Mucosa of gallbladder (tissue), 1 donor: ENCODE measurements at places on chromosomes 16 and 17.

- no peak for DNase-seq
Observed at GRCh38 chr16:8380311-8380710, 210.0 kb downstream of the TMEM114 start.

DNA sequence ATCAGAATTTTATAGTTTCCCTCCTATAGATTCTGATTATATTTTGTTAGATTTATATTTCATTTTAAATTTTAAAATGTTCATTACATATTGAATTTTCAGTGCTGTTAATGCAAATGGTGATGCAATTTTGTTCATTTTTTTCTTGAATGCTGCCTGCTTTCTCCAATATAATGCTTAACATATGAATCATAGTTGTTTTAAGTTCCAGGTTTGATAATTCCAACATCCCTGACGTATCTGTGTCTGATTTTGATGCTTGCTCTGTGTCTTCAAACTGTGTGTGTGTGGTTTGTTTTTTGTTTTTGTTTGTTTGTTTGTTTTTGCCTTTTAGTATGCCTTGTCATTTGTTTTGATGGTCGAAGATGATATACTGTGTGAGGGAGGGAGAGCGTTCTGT lies 134.7 kb upstream of the ELAC2 start:
- DNase-seq, result no peak

GRCh38 chr17:57396511-57396921 lies 140.2 kb downstream of the MSI2 start:
- DNase-seq, result no peak

DNA sequence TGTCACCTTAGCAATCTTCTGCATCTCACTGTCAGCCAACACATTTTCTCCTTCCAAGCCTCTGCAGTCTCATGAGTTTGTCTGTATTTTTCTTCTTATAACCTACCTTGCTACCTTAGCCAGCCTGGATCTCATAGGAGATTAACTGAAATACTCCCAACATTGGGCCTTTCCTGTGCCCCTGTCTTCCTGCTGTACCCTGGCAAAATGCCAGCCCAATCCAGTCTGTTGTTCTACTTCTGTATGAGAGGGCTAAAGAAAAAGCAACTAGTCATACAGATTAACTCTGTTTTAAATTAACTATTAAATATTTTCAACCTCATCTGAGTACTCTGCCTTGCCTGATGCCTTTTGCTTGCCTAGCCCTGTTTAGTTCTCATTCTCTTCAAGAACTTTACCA lies 18.4 kb downstream of the GOSR1 start:
- no peak for DNase-seq

DNA sequence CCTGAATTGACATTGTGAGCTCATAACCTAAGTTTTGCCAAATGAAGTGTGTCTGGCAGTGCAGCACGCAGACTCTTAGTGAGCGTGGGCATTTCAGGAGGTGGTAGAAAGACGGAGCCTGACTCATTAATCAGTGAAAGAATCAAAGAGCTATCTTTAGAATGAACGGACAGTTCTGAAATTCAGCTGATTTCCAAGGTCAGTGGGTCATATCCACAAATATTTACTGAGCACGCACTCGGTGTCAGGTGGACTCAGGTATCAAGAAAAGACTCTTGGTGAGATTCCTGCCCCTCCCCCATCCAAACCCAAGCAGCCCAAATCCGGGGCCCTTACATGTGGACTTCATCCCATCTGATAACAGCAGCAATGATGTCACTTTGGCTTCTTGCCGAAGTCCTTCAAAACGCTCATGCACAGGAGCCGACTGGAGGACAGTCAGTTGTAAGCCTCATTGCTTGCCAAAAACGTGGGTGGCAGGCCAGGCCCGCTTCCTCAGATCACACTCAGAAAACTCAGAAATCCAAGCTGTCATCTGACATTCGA lies 185.8 kb downstream of the HS3ST3A1 start:
- DNase-seq, result peak; percentile 92

DNA sequence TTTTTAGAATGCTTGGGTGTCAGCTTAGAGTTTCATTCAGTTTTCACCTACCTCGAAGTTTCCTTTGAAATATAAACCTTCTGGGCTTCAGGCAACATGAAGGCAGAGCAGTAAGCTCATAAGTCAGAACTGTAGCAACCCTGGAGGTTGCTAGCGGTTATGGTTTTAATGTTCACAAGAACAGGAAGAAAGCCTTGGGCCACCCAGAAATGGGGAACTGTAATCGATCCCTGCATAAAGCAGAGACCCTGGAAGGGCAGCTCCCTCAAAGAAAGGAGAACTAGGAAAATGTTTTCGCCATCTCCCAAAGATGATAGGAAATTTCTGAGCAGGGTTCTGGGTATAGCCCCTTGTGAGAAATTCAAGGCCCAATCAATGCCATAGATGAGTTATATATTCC lies 47.8 kb upstream of the RASL10B start:
- no peak for DNase-seq

DNA sequence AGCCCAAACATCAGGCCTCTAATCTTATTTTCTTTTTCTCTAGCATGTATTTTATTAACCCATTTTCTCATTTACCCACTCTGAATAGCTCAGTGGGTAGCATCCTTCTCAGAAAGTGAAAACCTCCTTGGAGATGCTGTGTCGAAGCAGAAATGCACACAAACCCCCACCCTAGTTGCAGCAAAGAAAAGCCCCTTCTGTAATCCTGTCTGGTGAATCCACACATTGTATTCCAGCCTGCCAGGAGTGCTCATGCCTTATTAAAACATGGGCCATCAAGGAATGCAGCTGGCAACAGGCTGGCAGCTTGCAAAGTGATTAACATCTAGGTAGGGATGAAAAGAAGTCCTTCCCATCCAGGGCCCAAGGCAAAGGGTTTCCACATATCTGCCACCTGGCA lies 39.7 kb upstream of the AXIN2 start:
- no peak for DNase-seq

DNA sequence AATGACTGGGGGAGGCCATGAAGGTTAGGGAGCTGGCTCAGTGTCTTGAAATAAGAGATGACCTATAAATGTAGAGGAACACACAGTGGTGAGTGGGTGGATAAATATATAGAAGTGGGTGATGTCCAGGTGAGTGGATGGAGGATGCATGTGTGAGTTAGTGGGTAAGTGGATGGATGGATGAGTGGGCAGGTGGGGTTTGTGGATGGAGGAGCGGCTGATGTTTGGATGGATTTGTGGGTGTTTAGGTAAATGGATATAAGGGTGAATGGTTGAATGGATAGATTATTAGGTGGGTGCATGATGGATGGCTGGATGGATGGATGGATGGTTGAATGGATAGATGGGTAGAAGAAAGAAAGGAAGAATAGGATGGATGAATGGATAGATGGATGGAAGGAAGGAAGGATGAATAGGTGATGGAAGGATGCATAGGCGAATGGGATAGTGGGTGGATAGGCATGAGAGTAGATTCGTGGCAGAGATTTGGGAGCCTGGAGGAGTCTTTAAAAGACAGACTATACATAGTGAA lies 19.1 kb upstream of the TAC4 start:
- no peak for DNase-seq

DNA sequence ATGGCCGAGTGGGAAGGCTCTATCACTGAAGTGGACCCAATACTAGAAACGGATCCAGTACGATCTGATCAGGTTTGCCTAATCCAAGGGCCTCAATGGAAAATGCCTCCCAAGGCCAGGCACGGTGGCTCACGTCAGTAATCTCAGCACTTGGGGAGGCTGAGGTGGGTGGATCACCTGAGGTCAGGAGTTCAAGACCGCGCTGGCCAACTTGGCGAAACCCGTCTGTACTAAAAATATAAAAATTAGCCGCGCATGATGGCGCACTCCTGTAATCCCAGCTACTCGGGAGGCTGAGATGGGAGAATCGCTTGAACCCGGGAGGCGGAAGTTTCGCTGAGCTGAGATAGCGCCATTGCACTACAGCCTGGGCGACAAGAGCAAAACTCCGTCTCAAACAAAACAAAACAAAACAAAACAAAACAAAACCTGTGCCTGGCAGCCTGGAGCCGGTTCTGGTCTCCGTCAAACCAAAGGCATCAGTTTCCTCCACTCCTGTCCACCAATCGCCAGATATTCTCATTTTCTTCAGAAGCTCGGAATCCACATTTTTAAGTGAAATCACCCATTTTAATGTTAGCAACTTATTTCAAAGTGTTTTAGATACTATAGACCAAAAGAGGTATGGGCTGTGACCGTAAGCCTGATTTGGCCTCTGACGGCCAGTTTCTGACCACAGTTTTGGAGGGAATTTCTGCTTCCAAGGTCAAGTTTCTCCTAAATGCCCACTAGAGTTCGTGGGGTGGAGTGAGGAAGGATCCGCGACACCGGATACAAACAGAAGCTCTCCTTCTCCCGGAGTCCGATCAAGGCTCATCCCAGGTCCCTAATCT lies 664 bp downstream of the NQO1 start:
- no peak for DNase-seq

DNA sequence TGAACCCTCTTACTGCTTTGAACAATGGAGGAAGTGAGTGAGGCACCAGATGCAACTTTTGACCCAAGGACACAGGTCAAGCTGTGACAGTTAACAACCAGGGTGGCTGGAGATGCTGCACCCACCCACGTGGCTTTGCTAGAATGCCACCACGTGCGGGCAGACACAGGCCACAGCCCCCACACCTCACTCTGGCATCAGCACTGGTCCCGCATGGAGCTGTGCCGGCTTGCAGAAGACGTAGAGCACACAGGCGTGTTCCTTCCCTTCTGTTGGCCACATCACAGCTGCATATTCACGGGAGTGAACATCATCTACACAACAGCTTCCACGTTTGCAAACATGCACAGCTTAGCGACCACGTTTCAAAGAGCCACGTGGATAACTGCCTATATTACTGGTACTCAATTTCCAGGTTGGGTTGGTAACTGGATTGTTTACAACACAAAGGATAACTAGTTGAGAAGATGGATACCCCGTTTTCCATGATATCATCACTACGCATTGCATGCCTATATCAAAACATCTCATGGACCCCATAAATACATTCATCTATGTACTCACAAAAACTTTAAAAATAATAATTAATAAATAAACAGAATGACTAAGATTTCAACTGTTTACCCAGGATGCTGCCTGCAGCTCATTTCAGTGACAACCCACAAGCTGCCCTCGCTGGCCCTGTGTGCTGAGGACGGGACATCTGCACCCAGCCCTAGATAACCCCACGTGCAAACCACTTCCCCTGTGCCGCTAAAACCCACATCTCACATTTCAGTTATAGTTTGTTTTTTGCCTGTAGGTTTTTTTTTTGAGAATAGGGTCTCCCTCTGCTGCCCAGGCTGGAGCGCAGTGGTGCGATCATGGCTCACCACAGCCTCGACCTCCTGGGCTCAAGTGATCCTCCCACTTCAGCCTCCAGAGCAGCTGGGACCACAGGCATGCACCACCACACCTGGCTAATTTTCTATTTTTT lies 132.0 kb downstream of the ANKRD11 start:
- DNase-seq, result no peak

- DNase-seq, result no peak
Observed at GRCh38 chr17:29172589-29172988, 7.6 kb downstream of the MYO18A start.

GRCh38 chr17:60798576-60798975 lies 120.9 kb downstream of the BCAS3 start:
- no peak for DNase-seq

GRCh38 chr17:32314636-32315035 lies 27.3 kb downstream of the C17orf75 start:
- no peak for DNase-seq

- no peak for DNase-seq
Observed at GRCh38 chr17:58375811-58376210, 23.8 kb upstream of the SUPT4H1 start.

DNA sequence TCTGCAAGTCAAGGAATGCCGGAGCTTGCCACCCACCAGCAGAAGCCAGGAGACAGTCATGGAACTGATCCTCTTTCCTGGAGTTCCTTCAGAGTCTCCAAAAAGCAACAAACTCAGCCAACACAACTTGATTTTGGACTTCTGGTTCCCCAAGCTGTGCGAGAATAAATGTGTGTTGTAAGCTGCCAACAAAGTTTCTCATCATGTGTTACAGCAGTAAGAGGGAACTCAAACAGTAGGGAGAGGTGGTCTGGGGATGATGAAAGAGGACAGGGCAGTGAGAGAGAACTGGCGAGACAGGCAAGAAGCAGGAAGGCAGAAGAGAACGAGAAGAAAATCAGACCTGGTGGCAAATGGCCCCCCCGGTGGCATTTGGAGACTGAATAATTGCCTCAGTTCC lies 204.9 kb downstream of the MAF start:
- no peak for DNase-seq

GRCh38 chr17:54907376-54907775 lies 6.7 kb downstream of the TOM1L1 start:
- DNase-seq, result no peak

GRCh38 chr17:8226536-8227237 lies 16.3 kb upstream of the AURKB start:
- peak; percentile 83 for DNase-seq

DNA sequence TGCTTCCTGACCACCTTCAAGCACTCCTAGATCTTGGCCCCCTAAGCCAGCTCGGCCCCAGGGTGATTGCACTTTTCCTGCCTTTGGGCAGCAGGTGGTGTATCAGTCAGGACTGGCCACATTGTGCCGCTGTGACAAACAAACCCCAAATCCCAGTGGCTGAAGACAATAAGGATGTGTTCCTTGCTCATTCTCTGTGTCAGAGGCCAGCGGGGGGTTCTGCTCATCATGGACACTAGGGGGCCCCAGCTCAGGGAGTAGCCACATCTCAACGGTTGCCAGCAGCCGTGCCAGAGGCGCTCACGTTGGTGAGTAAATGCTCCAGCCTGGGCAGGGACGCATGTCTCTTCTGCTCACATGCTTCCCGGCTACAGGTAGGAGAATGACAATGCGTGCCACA lies 60.4 kb downstream of the ZDHHC7 start:
- no peak for DNase-seq

DNA sequence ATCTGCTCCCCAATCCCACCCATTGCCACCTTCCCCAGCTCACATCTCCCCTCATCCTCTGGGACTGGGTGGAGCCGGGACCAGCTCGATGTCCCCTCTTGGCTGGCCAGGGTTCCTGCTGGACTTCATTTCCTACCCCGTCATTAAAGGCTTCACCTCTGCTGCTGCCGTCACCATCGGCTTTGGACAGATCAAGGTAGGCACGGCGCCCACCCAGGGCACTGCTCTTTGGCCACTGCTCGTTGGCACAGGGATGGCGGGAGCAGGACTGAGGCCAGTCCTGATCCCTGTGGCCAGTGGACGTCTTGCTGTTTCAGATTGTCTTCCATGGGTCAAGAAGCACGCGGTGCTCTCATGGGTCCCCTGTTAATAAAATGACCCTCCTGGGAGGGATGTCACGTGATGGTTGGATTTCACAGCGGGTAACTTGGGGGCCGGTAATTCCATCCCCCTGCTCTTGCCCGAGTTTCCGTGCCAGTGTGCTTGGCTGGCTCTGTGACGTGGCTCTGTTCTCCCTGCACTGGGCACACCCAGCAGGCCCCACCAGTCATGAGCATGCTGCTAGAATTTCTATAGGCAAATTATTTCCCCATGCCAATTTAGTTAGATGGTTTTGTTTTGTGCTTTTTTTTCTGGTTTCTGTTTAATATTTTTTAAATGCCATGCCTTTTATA lies 3.1 kb downstream of the SLC26A11 start:
- no peak for DNase-seq
